GM04503 (cell line): ENCODE measurements at places on chromosomes 16 and 17.

DNA sequence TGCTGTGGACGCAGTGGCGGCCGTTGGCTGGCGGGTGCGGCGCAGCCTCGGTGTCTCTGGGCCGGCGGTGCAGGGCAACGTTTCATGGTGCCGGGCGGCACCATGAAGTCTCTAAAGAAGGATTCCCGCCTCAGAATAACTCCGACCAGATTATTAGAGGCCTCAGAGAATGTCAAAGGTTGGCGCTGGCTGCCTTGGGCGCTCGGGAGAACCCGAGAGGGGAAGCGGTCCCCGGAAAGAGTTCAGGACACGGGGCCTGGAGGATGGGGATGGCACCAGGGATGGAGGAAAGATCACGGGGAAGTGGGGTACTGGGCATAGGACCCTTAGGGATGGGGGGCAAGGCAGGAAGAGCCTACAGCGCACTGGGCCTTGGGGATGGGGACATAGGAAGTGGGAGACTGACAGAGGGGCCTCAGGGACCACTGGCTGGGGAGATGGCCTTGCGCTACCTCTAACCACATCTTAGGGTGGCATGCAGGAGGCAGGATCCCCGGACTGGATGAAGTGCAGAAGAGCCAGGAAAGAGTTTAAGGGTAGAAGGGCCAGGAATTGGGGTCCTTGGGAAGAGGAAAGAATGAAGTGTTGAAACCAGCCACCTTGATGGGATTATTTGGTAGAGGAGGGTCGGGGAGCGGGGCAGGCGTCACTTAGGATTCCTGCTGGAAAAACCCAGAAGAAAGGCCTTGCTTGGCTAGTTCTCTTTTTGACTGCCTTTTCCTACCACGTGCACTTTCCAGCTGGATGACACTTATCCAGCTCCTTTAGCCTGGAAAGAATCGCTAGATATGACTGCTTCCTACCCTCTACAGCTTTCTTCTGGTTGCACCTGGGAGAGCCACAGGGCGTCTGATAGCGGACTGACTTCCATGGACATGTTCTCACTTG lies 578 bp downstream of the MYCBPAP start:
- no peak for DNase-seq

DNA sequence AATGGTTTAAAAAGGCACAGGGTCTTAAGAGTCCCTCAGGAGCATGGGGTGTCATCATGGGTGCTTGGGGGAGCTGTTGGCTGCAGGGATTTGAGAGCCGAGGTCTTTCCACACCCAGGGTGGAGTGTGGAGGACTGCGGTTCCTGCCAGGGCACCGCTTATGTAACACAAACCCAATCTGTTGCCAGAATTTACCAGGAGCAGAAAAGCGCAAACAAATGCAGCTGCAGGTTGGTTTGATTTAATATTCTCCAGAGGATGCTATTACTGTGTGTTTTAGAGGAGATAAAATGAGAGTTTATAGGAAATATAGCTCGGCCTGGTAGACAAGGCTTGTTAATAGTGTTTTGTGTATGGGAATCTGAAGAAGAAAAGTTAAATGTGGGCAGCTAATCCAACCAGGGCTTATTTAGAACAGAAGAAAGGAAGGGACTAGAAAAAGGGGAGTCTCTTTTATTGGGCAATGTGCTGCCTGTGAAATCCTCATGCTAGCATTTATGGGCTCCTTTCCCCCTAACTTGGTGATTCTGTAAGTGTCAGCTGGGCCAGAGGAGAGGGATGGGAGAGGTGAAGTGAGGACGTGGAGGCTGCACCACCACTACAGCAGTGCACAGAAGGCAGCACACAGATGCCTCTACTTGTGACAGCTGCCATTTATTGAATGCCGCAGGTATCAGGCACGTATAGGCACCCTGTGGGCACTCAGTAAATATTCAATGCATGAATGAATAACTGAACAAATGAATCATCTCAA lies 174.7 kb downstream of the KATNIP start:
- no peak for DNase-seq

- no peak for DNase-seq
These were observed 59.6 kb upstream of the CDH13 start for GRCh38 chr16:82567175-82567574.

DNA sequence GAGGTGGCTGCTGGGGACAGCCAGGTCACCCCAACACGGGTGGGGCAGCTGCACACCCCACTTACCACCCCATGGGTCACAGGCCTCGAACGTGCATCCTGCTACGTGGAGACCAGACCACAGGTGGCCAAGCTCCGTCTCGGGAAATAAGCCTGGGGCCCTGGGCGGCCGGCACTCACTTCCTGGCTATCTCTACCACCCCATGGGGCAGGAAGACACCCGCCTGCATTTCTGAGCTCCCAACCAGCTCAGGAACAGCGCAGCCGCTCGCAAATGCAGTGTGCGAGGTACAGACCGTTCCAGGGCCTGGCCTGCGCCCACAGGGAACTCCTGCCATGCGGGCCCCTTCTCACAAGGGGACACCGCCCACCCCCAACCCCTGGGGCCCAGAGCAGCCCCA lies 4.9 kb upstream of the GNG13 start:
- DNase-seq: no peak

DNA sequence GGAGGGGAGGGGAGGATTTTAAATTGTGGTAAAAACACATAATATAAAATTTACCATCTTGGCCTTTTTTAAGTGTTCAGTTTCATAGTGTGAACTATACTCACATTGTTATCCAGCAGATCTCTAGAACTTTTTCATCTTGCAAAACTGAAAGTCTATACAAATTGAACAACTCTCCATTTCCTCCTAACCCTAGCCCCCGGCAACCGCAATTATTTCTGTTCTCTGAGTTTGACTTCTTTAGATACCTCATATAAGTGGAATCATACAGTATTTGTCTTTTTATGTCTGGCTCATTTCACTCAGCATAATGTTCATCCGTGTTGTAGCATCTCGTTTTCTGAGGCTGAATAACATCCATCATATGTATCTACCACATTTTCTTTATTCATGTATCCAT lies 30.0 kb upstream of the MRTFB start:
- no peak for DNase-seq

GRCh38 chr17:56948491-56948890 lies 12.4 kb downstream of the COIL start:
- no peak for DNase-seq

- DNase-seq: no peak
These were observed 4.8 kb downstream of the P2RX1 start for GRCh38 chr17:3911271-3912053.

GRCh38 chr16:87947356-87948118 lies 3.7 kb upstream of the BANP start:
- DNase-seq: no peak

DNA sequence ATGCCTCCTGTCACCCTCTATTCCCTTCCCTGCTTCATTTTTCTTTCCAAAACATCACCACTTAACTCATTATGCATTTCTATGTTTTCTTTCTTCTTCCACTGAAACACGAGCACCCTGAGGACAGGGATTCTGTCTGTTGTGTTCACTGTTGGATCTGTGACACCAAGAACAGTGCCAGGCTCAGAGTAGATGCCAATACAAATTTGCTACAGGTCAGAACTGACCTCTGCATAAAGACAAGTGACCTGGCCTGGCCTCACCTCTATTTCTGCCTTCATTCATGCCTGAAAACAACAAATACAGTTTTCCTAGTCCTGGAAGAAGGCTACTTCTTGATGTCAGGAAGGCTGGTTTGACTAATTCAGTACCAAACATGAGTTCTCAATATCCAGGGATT lies 45.1 kb downstream of the SMPD3 start:
- DNase-seq: no peak

DNA sequence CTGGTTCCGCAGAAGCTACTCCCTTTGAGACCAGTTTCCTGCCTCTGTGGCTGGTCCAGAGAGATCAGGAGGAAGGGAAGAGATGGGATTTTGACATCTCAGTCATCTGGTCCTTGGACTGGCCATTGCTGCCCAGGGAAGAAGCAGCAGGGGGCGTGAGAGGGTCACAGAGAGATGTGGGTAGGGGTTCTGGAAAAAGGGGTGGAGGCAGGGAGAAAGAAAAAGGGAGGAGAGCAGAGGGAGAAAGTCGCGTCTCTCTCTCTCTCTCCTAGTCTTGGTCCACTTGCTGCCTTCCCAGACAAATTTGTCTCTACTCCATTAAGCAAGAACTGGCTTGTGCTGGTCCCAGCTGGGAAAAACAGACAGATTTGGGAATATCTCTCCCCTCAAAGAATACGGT lies 4.4 kb downstream of the SHBG start:
- DNase-seq: no peak

DNA sequence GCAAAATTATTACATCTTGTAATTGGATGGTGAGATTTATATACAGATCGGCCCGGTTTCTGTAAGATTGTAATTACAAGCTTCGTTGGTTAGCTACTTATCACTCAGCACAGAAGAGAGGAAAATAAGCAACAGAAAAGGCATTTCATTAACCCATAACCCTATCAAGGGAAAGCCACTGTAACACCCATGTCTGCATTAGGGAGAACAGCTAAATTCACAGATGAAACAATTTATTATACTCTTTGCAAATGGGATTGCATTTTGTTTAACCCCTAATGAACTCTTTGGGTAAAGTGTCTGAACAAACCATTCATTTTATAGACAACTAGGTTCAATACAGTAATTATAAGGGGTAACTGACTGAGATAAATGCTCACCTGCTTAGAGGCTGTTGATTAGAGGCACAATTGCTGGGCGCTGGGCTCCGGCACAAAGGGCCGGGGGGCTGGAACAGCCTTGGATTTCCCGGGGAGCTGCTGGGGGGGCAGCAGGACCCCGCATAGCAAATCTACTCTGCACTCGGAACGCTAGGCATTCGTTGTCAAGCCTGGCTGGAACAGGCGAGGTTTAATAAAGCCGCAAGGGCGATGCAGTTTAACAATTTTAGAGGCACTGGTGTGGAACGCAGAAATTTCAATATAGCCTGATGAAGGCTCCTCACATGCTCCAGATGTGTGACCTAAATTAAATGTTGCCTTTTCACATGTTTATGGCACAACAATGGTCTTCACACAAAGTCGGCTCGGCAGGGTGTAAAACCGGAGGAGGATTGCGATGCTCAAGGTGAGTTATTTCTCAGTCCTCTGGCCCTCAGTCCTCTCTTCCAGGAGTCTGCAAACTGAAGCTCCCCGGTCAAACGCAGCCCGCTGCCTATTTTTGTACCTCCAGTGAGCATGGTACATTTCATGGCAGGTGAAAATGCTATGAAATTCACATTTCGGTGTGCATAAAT lies 134.0 kb upstream of the IRX6 start:
- DNase-seq: no peak

DNA sequence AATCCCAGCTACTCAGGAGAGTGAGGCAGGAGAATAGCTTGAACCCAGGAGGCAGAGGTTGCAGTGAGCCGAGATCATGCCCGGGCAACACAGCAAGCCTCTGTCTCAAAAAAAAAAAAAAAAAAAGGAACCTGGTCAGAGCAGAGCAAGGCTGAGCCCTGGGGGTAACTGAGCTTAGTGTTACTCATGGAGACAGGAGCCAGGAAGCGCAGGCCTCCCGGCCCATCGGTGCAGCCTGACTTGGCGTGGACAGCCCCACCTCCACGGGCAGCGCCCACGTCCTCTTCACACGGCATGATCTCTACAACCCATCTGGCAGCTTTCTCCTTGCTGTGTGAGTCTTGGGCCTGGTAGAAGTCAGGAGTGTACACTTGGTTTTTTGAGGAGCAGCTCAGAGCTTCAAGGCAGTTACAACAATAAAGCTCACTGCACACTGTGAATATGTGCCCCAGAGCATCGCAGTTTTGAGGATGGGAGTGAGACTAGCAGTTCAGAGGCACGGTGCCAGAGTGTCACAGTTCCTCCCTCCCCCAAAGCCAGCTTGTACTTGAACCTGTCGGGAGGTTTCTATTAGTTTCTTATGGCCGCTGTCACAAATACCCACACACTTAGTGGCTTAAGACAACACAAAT lies 129.9 kb downstream of the RAP1GAP2 start:
- peak; percentile 27 for DNase-seq

DNA sequence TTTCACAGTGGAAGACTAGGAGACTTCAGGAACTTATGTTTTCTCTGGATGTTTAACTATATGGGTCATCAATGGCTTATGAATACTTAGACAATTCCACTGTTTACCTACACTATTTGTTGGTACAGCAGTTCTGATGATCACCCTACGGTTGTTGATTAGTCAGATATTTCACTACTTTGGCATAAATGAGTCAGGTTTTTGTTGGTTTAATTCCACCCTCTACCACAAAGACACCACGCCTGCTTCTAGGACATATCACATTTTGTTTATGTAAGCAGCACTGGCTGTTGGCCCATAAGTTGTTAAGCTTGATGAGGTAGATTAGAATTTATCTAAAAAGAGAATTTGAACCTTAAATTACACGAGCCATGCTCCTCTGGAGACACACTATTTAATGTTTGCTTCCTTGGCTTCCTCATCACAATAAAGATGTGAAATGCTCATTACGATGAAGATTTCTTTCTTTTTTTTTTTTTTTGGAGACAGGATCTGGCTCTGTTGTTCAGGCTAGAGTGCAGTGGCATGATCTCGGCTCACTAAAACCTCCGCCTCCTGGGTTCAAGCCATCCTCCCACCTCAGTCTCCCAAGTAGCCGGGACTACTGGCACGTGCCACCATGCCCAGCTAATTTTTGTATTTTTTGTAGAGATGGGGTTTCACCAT lies 4.3 kb downstream of the GDE1 start:
- no peak for DNase-seq

- no peak for DNase-seq
These were observed 196.7 kb downstream of the CYB561 start for GRCh38 chr17:63249256-63250004.

GRCh38 chr17:45814622-45815606 lies 29.8 kb upstream of the SPPL2C start:
- DNase-seq: no peak

DNA sequence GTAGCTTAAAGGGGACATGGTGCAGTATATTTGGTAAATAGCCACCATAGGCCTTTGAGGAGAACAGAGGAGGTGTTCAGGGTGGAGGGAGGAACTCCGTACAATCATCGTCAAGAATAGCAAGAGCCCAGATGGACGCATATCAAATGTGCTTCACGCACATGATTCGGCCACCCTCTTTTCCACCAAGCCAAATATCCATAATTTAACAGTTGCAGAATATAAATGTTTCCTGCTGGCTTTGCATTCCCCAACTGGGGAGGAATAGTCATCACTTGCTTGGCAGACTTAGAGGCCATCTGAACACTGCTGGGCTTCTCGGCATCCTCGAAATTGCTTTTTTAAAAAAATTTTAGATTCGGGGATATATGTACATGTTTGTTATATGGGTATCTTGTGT lies 111.9 kb upstream of the ERCC4 start:
- no peak for DNase-seq

DNA sequence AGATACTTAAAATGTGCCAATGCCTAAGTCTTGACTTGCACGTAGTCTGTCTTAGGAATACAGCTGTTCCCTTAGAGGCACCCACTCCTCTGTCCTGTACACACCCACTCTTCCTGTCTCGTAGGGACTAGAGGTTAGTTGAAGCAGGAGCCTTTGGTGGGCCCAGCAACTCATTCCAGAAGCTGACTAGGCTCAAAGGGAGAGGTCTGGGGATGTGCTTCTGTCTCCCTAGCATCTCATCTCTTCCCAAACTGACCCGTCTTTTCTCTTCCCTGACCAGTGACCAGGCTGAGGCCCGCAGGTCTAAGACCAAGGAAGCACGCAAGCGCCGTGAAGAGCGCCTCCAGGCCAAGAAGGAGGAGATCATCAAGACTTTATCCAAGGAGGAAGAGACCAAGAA lies 4.2 kb downstream of the RPL19 start:
- no peak for DNase-seq
